ENCODE measurements at places on chromosomes 16 and 17. TPM values are rescaled to one million over a fixed set of nuclear protein-coding genes. Genes with fewer than 3 reads are reported as not detected.

Gene ZNF423
- total RNA-seq: 8.7 TPM

DNA sequence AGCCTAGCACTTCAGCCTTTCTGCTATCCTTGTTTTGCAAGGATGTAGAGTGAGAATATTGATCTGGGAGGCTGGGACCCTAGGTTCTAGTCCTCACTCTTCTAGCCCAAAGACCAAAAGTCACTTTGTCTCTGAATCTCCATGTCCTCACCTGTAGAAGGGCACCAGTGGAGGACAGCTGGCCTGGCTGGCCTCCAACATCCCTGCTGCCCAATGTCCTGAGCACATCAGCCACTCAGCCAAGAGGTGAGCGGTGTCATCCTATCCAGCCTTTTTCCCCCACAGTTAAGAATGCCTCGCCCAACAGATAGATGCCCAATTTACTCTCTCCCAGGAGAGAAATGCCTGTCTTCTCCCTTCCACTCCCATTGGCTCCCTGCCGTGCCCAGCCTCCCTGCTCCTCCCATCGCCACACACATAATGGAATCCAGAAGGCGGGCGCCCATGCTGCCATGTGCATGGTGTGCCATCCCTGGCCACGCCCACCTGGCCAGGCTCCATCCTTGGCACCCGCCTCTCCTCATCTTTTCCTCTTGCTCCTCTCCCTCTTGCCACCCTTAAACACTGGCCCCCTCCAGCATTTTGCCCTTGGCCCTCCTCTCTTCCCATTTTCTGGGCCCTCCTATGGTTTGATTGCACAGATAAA lies 157.3 kb upstream of the SDK2 start:
- DNase-seq: no peak

DNA sequence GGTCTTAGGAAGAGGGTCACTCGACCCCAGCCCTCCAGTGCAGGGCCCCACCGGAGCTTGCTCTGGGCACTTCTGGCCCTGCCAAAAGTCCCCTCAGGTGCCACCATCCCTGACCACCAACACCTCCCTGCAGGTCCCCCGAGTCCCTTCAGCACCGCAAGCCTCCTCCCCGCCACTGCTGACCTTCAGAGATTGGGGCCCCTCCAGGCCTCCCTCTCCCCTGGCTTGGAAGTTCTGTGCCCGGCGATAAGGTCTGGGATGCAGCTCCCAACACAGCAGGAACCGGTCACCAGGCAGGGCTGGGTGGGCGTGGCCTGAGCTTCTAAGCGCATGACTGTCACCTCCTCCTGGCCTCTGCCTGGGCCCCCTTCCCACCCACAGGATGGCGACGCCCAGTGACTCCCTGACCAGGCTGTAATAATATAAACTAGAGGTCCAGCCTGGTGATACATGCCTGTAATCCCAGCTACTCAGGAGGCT lies 11.2 kb downstream of the PIEZO1 start:
- DNase-seq: no peak

DNA sequence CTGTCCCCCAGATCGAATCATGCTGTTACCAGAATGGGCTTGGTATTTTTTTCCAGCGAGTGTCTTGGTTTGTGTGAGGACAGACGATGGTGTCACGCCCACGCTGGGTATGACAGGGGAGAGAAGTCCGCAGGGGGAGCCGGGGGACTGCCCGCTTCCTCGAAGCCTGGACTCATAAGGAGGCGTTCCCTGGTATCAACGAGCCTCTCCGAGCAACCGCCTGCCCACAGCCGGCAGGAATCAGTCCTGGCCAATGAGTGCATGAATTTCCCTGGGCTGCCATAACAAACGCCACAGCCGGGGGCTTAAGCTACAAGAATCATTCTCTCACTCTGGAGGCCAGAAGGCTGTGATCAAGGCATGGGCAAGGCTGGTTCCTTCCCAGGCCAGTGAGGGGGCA lies 26.1 kb upstream of the JPH3 start:
- no peak for DNase-seq

Gene GAS7
- 84.3 TPM for total RNA-seq

All from esophagus muscularis mucosa (tissue), 4 donors.